ENCODE measurements at places on chromosomes 1 and 21. TPM values are rescaled to one million over a fixed set of nuclear protein-coding genes. Genes with fewer than 3 reads are reported as not detected.

The LAX1 gene
- total RNA-seq: 18.9 TPM

GRCh38 chr1:96357141-96357765 lies 364.3 kb upstream of the PTBP2 start:
- no peak for DNase-seq

GRCh38 chr1:156423422-156424352 lies 54.7 kb downstream of the RHBG start:
- no peak for DNase-seq

GRCh38 chr1:54653036-54653435 lies 11.4 kb downstream of the MROH7 start:
- DNase-seq: no peak

DNA sequence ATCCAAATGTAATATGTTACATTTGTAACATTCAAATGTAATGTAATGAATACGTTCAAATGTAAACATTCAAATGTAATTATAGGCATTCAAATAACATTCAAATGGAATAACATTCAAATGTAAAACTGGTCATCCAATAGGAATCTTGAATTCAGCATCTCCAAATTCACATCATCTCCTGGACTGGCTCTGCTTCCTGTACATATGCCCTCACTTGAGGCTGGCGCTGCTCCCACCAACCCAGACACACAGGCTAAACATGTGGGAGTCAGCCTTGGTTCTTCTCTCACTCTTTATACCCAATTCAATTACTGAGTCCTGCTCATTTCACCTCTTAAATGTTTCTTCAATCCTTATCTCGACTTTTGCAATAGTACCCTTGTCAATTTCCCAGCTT lies 6.9 kb downstream of the EBNA1BP2 start:
- no peak for DNase-seq

The LCE3D gene
- not detected for total RNA-seq

- no peak for DNase-seq
Observed at GRCh38 chr1:1038694-1039093, 18.8 kb downstream of the AGRN start.

- no peak for DNase-seq
Observed at GRCh38 chr1:246792603-246793002, 68.4 kb downstream of the SCCPDH start.

DNA sequence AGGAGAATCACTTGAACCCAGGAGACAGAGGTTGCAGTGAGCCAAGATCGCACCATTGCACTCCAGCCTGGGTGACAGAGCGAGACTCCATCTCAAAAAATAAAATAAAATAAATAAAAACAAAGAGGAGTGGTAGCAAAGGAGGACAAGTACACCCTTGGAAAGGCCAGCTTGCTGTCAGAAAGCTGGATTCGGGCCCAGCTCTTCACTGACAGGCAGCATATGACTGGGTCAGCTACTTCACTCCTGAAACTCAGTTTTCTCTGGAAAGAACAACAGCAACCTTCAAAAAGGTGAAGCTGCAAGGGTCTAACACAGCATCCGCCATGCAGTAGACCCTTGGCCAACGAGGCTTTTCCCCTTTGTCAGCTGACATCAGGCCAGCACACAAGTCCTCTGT lies 156.0 kb upstream of the TIAM1 start:
- DNase-seq: no peak

- DNase-seq: no peak
Observed at GRCh38 chr1:181531951-181532600, 48.8 kb downstream of the CACNA1E start.

DNA sequence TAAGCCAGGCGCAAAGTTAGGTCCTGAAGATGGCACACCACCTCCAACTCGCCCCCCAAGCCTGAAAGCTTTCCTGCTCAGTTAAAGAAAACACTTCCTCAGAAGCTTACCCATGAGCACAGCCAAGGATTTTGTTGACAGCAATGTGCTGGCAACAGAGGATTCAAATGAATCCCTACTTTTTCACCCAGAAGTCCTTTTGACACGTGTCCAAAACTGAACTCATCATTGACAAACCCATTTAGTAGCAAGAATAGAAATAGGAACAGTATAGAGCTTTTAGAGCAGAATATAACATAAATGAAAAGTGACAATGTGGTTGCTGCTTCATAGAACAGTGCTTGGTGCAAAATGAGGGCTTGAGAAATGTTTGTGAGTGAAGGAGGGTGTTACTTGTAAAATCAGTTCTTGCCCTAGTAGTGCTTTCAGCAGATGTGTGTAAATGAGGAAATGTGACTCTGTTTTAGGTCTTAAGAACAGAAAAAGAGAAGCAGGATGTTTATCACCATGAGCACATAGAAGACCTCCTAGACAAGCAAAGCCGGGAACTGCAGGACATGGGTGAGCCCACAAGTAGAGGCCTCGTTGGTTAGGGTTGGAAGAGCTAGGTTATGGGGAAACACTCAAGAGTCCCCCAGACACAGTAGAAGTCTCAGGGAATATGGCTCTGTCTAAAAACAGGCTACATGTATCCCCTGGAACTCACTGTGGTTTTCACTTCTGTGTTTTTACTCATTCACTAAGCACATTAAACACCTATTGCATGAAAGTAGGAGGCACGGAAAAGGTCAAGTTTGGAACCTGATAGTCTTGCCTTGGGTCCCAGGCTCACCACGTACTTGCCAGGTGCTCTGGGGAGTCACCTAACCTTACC lies 48.6 kb upstream of the TMEM125 start:
- DNase-seq: no peak

DNA sequence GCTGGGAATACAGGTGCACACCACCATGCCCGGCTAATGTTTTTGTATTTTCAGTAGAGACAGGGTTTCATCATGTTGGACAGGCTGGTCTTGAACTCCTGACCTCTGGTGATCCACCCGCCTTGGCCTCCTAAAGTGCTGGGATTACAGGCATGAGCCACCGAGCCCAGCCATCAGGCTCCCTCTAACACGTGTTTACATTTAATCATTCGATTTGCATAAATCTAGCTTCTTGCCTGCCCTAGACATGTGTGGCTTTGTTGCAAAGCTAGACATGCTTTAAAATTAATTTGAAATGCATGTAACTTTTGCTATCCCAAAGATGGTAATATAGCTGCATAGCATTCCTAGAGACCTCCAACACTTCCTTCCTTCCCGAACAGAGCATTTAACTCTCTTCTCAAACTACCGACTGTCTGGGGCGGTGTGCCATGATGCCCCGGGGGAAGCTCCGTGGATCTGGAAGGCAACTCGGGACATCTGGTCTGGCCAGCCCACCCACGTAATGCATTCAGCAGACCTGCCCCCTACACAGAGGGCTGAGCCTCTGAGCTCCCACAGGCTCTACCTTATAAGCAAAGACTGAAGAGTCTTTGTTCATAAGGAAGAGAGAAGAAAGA lies 34.6 kb upstream of the NID1 start:
- DNase-seq: no peak

- no peak for DNase-seq
Observed at GRCh38 chr1:204438628-204439027, 27.0 kb upstream of the PPP1R15B start.
